Hematopoietic multipotent progenitor cell (in vitro differentiated cells): ENCODE measurements at places on chromosomes 6 and 20.
A peak's percentile ranks its signal among the peaks of the same experiment; 100 is the strongest.

- no peak for DNase-seq
Observed at GRCh38 chr6:132063204-132063603, 112.0 kb upstream of the CCN2 start.

GRCh38 chr20:13255356-13255755 is 34.3 kb downstream of the ISM1 start:
- DNase-seq, result no peak

DNA sequence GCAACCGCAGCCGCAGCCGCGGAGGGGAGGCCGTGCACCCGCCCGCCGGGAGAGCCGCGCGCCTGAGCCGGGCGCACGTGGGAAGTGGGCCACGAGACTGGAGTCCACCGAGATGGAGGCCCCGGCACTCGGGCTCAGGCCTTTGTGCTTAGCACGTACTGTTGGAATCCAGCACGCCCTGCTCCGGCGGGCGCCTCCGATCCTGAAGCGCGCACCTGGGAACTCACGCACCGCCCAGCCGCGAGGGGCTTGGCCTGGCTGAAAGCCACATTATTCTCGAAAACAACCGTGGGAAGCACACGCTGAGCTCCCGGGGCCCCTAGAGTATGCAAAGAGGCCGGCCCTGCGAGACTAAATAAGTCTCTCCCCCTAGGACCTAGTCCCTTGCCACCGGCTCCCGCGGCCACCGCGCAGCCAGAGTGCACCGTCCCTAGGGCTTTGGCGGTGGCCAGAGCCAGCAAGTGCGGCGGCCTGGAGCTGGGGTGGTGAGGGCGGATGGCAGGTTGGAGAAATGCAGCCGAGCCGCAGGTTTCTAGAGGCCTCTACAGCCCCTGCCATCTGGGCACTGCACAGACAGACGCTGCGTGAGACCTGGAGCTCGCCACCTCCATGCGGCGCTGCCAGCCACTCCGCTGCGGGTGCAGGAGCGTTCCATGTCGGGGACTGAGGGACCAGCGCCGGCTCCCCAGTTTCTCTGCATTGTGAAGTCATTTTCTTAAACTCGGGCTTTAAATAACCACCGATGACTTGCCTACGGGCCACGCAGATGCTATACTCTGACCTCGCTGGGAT is 42.0 kb upstream of the LY86 start:
- DNase-seq, result peak; percentile 38

GRCh38 chr6:56992703-56993102 is 37.8 kb downstream of the BEND6 start:
- no peak for DNase-seq

- peak; percentile 76 for DNase-seq
Observed at GRCh38 chr6:45422503-45423110, 44.9 kb upstream of the SUPT3H start.

DNA sequence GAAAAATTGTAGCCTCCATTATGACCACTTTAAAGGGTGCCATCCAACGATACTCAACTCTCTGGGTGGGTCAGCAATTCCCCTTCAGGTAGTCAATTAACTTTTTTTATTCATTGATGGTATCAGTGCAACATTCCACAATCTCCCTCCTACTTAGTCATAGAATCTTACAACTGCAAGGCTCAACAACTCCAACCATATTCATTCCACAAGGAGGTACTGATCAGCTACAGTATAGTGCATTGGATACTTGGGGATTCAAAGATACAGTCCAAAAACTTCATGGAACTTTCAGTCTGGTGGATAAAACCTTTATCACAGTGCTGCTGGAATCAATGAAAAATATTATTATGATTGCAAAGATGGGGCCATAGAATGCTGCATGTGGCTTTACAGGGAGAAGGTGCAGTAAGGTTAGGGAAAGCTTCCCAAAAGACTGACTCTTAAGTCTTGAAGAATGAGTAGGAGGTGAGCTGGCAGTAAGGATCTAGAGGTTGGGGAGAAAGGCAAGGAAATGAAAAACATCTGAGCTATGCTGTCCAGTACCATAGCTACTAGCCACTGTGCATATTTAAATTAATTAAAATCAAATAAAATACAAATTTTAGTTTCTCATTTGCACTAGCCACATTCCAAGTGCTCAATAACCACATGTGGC is 314.7 kb upstream of the PRDM1 start:
- no peak for DNase-seq

GRCh38 chr20:327186-328026 is 2.1 kb downstream of the SOX12 start:
- DNase-seq, result peak; percentile 52

GRCh38 chr20:52294106-52294628 is 102.6 kb upstream of the ZFP64 start:
- no peak for DNase-seq

DNA sequence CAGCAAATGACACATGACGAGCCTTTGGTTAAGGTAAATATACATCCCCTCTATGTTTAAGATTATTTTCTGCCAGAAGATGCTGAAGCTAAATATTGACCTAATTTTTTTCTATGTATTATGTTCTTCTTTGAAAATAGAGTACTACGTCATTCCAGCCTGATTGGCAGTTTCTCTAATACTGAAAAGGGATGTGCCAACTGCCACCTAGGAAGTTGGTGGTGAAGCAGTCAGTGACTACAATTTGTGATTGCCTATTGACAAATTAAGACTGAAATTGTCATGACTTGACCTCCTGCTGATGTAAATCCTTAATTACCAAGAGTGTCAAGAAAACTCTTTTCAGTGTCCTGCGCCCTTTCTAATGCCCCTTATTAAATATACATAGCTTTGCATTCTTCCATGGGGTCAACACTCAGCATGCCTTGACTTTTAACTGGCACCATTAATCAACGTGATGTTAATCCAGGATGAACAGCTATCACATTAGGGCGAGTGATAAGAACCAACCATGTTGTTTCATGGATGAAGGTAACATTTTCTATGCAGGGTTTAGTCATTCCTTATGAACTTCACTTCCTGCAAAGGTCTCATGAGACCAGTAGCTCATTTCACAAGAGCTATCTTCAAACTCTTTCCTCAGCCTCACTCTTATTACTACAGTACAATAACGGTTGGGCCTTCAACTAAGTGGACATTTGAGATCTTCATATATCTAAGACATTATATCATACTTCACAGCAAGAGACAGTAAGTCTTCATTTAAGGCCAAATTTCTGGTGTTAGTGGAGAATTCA is 22.5 kb upstream of the SGK1 start:
- DNase-seq, result no peak

DNA sequence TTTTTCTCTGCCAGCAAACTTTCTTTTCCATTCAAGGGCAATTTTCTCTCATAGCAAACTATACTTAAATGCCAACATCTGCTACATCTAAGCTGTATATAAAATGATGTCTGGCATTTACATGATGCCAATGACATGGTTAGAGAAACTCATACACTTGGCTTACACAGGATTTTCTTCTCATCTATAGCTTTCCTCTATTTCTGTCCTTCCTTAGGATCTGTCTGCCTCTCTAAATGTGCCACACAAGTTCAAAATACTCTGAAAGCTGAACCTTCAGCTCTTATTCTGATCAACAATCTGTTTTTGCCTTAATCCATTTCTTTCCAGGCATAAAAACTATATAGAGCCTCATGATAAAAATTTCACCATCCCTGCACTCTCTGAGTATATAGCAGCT is 290.9 kb upstream of the RNF217 start:
- DNase-seq, result no peak

DNA sequence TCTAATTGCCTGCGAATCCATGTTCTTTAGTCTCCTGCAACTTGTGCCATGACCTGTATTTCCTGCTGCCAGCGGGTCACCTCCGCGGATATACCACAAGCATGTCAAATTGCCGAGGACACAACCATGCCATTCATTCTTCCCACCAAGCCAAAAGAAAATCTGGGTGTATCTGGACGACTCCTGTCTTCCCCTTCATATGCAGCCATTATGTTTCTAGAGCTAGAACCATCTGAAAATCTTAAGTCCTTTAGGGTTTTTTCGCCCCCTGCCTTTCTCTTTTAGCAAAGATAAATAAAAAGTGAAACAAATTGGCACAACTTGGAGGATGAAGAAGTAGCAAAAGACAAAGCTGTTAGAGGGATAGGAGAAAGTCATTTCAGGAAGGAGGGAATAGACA is 242.6 kb downstream of the ARID1B start:
- DNase-seq, result peak; percentile 67
